ENCODE measurements at places on chromosomes 3 and 15.
A peak's percentile ranks its signal among the peaks of the same experiment; 100 is the strongest.

- no peak for DNase-seq
Observed at GRCh38 chr15:65366122-65366892, 11.5 kb downstream of the IGDCC3 start.

DNA sequence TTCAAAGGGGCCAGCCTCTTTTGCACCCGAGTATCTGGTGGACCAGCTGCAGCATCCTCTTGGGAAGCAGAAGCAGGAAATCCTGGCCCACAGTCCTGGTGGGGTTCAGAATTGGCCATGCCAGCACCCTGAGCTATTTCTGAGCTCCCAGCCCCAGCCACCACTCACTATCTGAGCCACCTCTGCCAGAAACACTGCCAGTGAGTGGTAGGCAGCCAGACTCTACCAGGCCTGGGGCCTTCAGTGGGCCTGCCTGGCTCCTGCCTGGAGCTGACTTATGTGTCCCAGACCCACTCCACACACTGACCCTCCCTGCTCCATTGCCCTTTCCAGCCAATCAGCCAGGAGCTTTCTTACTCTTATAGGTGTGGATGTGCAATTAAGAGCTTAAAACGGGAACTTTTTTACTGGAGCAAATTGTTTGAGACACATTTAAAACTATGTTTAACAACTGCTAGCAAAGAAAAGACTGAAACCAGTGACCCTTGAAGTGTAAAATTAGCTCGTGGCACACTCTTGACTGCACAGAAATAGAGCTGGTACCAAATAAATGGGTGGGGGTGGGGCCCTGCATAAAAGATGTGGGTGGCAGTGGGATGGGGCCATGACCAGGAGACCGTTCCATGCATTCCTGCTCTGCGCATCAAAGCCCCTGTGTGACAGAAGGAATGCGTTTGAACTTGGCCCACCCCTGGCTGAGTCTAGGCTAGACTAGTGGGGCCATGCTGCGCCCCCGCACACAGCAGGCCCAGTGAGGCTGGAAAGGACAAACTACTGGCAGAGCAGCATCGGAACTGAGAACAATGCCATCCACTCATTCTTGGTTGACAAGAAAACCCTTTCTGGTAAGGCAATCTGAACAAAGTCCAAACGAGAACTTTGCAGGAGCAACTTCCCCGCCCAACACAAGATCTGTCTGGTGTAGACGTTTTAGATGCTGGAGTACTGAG is 48.0 kb downstream of the CTNNB1 start:
- DNase-seq, result no peak

GRCh38 chr3:120622870-120623726 is 27.0 kb downstream of the NDUFB4 start:
- DNase-seq, result no peak

- no peak for DNase-seq
Observed at GRCh38 chr15:47139965-47140364, 577.3 kb upstream of the SEMA6D start.

DNA sequence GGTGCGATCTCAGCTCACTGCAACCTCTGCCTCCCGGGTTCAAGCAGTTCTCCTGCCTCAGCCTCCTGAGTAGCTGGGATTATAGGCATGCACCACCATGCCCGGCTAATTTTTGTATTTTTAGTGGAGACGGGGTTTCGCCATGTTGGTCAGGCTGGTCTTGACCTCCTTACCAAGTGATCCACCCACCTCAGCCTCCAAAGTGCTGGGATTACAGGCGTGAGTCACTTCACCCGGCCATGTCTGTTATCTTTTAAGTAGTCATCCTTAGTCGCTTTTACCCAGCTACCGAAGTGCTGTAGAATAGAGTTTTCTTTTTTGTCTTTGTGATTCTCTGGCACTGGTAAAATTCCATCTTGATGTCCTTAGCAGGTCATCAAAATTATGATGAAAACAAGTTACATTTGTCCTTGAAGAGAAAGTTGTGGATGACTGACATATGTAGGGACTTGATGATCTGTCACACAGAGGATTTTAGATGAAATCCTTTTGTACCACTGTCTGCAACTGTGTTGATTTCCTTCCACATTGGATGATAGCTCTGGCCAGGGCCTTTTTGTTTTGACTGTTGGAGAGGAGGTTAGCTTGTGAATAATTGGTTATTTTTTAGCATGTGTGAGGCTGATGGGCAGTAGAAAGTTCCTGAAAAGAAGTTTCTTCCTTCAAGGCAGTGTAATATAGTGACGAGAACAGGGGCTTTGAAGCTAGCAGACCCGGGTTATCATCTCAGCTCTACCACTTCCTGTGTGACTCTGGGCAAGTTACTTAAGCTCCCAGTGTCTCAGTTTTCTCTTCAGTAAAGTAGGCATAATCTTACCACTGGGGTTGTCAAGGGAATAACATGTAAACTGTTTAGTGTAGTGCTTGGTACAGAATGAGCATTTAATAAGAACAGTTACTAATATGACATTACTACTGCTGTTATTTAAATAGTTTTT is 18.8 kb downstream of the ATG7 start:
- DNase-seq, result peak; percentile 17

DNA sequence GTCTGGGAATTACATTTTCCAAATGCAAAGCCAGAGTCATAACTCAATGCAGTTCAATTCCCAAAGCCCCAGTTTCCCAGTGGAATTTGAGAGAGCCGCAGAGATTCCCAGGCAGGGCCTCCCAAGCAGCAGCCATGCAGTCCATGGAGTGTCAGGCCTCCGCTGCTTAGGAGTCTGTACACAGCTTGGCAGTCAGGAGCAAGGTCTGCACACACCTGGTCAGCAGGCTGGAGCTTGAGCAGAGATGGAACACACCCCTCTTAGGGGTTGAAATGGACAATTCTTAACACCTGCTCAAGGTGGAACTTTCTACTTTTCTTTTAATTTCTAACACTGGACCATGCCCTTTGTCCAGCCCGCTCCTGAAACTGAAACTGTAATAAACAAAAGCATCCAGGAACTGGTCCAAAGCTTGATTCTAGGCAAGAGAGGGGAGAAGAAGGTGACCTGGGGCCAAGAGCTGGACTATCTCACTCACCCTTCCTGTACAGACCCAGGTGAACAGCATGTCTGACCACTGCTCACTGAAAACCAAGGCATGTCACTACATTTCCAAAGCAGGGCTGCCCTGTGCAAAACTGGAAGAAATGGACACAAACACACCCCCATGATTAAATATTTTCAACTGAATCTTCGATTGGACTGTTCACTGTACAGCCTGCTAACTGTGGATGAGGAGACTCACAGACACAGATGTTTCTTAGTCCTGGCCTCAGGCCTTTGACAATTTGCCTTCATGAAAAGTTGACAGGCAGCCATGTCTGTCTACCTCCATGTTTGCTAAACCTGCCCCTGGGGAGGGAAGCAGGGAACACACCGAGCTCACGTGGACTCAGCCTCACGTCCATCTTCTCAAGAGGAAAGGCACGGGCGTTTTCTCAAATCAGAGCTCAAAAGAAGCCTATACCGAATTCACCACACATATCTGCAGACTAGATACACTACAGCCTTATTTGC is 48.6 kb upstream of the DUSP7 start:
- no peak for DNase-seq

All from GM06990 (cell line).